ENCODE measurements at places on chromosomes 2 and 18.

GRCh38 chr2:62881162-62881795, 169.4 kb upstream of the OTX1 start:
- no peak for DNase-seq

DNA sequence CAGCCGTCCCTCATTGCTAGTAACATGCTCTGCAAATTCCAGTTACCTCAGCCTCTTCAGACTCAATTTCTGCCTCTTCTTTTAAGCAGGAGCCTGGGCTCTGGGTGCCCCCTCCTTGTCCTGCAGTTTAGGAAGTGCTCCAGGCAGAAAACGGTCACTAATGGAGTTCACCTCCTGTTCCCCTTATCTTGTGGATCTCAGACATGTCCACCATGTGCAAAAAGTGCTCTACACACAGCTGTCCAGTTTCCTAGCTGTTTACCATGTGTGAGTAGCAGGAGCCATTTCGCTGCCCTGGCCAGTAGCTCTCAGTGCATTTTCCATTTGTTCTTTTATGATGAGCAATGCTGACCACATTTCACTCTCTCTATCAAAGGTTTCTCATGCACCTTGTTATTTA, 4.9 kb downstream of the SH3YL1 start:
- DNase-seq: no peak

GRCh38 chr2:39447266-39448168, 10.4 kb upstream of the MAP4K3 start:
- no peak for DNase-seq

DNA sequence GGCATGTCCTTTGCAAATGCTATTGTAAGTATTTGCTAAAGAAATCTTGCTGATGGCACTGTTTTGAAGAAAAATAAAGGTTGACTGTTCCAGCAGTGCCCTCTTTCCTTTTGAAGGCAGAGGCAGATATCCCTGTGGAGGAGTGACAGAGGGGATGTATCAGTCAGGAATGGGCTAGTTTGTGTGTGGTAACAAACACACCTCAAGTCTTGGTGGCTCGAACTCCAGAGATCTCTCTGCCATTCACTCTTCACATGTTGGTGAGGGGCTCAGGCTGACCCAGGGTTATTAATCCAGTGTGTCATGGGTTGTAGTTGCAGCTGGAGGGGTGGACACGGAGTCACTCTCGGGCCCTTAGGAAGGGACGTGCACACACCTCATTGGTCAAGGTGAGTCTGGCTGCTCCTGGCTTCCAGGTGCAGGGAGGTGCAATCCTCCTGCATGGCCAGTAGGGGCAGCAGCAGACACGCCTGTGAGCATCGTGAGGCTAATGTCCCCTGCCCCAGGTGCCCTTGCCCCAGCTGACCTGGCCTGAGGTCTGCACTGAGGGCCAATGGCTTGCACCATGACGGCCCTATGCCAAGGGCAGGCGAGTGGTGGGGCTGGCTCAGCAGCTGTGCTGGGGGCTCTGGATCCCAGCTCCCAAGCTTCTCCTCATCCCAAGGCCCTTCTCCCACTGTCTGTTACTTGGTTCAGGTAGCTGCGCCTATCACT, 146.5 kb downstream of the ASB1 start:
- DNase-seq: peak; percentile 25
